ENCODE measurements at places on chromosomes 12 and 14. TPM values are rescaled to one million over a fixed set of nuclear protein-coding genes. Genes with fewer than 3 reads are reported as not detected.

Gene RBM25
- 30.0 TPM for total RNA-seq

DNA sequence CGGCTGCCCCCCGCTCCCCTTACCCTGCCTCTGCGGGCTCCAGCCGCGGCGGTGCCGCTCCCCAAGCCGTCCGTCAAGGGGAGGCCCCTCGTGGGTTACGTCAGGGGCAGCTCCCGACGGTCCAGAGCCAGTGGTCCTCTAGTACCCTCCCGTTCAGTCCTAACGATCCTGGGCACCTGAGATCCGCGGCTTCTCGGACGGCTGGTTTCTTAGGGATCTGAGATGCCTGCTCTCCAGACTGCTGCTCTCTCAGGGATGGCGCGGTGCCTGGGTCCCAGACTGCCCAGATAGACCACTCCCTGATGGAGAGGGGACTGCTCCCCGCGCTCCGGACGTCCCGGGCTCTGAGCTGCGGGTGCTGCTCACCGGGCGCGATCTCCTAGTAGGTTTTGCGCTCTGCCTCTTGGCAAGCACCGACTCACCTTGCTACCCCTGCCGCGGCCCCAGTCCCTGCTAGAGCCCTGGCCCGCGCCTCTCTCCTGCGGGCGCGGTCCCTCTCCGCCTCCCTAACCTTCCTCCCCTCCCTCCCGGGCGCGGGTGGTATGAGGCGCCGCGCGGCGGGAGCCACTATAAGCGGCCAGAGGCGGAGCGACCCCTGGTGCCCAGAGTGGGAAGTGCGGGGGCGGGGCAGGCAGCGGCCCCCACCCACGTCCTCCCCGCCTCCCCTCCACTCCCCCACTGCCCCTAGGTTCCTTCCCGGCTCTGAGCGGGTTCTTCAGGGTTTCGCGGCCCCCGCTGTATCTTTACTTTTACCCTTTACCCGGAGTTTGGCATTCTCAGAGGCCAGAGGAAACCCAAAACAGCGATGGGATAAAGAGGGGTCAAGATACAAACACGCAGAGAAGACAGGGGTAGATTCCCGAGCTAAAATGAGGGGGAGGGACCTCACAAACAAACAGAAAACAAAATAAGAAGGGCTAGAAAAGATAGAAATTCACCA, at the start of gene C1QL4:
Gene C1QL4 (minus strand): TSS at position 544 of the 940 bp plus-strand sequence. CDS start 711 bp downstream, outside the sequence.
- peak; percentile 87 for DNase-seq

GRCh38 chr14:99253890-99254289, 18.1 kb downstream of the BCL11B start:
- DNase-seq: no peak

- peak; percentile 74 for DNase-seq
Measured at GRCh38 chr12:14833952-14834351, 9.4 kb downstream of the ART4 start.

Gene KRT85
- not detected for total RNA-seq

DNA sequence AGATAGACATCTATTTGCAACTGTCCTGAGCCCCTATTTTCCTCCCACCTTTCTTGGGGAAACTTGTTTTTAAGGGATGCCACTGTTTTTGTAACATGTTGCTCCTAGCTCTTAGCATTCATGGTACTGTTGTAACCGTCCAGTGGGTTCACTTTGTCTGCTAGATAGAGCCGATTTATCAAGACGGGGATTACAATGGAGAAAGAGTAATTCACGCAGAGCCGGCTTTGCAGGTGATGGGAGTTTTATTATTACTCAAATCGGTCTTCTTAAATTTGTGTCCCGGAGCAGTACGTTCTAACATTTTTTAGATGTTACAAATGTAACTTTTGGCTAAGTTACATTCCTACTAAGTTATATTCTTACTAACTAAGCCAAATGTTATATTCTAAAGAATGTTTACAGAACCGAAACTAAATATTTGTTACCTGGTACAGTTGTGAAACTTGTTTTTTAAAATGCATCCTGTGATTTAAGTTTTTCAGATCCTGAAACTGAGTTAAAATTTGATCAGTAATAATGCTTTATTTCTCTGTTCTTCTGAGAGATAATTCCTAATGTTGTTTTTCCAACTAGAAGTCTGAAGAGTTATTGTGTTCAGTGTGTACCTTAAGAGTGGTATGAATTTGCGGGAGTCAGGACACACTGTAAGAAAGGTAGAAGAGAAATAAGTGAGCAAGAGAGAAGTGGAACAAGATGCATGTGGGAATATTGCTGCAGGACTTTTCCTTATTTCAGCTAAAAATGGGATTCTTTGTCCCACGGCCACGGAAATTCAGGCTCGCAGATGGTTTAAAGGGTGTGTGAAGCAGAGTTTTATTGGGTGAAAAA, 20.6 kb upstream of the CLEC2D start:
- DNase-seq: no peak

DNA sequence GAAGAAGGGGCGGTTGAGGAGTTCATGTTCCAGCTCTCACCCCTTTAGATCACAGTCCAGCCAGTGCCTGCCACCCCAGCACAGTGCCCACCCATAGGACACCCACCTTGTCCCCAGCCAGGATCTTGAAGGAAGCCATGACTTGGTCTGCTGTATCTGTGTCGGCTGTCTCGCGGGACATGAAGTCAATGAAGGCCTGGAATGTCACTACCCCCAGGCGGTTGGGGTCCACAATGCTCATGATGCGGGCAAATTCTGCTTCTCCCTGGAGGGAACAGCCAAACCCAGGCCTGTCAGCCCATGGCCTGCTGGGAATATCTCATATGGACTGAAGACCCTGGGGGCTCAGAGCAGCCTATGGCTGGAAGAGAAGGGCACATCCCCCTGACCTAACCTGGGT, 84.1 kb upstream of the ZFP36L1 start:
- no peak for DNase-seq

- no peak for DNase-seq
Measured at GRCh38 chr12:96205908-96206307, 11.7 kb downstream of the ELK3 start.

DNA sequence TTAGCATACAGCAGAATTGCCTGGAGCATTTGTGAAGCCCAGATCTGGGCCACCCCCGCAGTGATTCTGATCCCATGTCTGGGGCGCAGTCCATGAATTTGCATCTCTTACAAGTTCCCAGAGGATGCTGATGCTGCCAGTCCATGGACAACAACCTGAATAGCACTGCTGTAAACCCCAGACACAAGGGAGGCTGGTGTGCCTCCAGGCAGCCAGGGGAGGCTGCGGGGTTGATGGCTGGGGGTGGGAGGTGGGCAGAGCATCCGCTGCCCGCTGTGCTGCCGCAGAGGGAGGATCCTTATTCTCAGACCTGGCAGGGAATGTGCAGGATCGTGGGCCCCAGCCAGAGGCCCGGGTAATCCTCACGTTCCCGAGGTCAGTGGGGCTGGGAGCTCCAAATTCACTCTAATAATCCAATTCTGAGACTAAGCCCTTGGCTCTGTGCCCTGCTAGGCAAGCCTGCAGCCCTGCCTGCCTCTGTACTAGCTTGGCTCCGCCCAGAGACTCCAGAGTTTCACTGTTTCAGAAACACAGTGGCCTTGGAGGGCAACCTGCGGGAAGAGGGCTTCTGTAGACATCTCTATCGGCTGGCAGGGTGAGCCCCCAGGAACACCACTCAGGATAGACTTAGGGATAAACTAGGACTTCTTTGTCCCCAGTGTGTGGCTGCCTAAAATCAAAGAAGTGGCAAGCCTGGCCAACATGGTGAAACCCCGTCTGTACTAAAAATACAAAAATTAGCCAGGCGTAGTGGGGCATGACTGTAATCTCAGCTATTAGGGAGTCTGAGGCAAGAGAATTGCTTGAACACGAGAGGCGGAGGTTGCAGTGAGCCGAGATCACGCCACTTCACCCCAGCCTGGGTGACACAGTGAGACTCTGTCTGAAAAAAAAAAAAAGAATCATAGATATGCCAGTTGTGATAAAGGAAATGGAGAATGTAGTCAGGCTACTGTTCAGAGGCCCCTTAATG, 17.8 kb upstream of the MLEC start:
- no peak for DNase-seq

- no peak for DNase-seq
Measured at GRCh38 chr12:92478692-92479091, 224.1 kb upstream of the PLEKHG7 start.

DNA sequence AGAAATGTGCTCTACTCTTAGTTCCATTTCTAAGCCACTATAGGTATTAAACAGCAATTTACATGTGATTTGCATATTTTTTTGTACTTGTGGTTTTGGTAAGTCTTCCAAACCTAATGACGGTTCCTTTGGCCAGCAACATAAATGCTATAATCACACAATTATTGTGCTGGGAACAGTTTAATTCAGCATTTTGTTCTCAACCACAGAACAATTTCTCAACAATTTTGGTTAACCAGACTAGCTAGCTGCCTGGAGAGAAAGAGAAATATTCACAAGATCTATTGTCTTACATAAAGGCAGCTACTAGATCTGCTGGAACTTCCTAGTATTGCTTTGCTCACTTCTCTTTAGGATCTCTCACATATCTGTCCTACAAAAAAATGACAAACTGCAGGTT, 265.3 kb downstream of the SOX5 start:
- DNase-seq: no peak

- no peak for DNase-seq
Measured at GRCh38 chr12:80636832-80637231, 70.6 kb upstream of the MYF6 start.

Gene PLEK2
- total RNA-seq: 15.9 TPM

Gene KRT86
- 0.37 TPM for total RNA-seq

GRCh38 chr12:123762715-123763052, 583 bp downstream of the DNAH10 start:
- DNase-seq: no peak

DNA sequence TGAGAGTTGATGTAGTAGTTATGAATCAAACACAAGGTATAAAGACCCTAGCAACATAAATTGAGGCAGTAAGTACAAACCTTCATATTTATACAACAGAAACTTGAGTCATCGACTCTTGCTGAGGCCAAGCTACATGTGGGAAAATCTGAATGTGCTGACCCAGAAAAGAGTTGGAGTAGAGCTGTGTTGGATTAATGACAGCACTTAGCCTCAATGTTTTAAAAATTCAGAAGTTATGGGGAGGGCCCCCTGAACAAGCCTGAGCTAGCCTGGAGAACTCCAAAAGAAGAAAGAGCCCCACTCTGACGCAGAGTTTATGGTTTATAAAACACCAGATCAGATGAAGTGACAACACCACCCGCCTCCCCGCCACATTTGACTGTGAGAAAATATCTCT, 100.0 kb downstream of the DUSP6 start:
- no peak for DNase-seq

Gene STAC3
- total RNA-seq: not detected

DNA sequence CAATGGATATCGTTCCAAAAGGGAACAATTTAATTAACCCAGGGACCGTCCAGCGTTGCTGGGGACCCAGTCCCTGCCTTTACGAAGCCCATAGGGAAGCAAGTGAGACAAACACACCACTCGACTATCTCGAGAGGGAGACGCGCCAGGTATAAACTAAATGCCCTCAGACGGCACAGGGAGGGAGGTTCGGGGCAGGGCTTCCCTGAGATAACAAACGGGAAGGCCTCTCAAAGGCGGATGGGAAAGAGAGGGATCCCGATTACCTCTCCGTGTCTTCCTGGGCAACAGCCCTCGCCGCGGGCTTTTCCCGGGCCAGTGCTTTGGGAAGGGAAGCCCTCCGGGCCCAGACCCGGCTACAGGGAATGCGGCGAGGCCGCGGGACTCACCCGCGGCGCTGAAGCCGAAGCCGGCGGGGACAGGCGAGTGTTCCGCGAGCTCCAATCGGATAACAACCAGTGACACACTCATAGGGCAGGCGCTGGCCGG, 390 bp downstream of the BRAP start:
- peak; percentile 40 for DNase-seq

- no peak for DNase-seq
Measured at GRCh38 chr14:55754471-55754870, 174.5 kb downstream of the KTN1 start.

DNA sequence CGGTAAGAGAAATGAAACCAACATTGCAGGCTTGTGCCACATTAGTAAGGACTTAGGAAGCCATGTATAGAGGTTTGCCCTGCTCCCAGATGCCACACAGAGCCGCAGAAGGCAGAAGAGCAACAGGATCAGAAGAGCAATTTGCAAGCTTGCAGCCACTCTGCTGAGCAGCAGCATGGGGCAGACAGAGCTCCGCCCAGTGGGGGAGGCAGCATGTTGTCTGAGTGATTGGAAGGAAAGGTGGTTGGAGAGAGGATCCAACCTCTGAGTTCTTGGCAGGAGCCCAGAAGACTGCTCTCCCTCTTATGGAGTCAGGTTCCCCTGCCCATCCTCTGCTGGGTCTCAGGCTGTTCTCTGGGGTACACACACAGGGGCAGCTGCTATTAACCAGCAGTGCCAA, 2.3 kb upstream of the KRT6A start:
- DNase-seq: no peak

DNA sequence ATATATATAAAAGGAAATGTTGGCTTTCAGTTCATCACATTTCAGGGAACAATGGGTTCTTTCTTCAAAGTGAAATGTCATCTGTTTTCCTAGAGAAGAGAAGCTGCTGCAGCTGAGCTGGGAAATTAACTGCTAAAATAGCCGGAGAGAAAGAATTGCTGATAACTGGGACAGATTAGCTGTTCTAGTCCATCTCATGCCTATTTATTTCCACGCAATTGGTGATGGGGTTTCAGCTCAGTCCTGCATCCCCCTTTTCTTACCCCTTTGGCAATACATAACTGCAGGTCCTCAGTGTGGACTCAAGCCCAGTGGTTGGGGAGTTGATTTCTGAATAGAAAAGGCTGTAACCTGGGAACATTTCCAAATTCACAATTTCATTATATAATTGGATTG, 436.9 kb upstream of the TMEM132C start:
- no peak for DNase-seq
